ENCODE measurements at places on chromosomes 12 and 14.

DNA sequence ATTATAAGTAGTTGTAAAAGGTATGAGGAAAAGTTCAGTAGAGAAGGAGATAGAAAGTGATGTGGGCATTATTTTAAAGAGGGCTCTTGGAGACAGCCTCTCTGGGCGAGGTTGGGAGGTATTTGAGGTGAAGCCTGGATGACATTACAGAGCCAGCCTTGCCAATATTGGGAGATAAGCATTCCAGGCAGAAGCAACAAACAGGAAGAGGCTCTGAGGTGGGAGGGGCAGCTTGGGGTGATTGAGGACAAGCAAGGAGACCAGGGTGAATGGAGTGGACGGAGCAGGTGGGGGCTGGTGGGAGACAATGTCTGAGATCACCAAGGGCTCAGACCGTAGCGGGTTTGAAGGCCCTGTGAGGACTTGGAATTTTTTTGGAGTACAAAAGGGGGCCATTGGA is 87.3 kb downstream of the DYRK2 start:
- DNase-seq: no peak

DNA sequence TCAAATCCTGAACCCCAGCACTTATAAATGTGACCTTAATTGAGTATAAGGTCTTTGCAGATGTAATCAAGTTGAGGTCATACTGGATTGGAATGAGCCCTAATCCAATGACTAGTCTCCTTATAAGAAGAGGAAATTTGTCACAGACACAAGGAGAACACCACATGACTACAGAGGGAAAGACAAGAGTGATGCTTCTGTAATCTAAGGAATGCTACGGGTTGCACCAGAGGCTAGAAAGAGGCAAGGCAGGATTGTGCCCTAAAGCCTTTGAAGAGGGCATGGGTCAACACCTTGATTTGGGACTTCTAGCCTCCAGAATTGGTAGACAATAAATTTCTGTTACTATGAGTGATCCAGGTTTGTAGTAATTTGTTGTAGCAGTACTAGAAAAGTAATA is 135.0 kb downstream of the FOXG1 start:
- no peak for DNase-seq

- DNase-seq: no peak
Observed at GRCh38 chr12:39239490-39240486, 203.1 kb downstream of the KIF21A start.

- DNase-seq: no peak
Observed at GRCh38 chr12:67669217-67669933, 20.8 kb downstream of the DYRK2 start.

GRCh38 chr14:30389134-30389876 is 169.7 kb upstream of the G2E3 start:
- DNase-seq: no peak

GRCh38 chr12:74985293-74985985 is 224.2 kb downstream of the KCNC2 start:
- DNase-seq: no peak

DNA sequence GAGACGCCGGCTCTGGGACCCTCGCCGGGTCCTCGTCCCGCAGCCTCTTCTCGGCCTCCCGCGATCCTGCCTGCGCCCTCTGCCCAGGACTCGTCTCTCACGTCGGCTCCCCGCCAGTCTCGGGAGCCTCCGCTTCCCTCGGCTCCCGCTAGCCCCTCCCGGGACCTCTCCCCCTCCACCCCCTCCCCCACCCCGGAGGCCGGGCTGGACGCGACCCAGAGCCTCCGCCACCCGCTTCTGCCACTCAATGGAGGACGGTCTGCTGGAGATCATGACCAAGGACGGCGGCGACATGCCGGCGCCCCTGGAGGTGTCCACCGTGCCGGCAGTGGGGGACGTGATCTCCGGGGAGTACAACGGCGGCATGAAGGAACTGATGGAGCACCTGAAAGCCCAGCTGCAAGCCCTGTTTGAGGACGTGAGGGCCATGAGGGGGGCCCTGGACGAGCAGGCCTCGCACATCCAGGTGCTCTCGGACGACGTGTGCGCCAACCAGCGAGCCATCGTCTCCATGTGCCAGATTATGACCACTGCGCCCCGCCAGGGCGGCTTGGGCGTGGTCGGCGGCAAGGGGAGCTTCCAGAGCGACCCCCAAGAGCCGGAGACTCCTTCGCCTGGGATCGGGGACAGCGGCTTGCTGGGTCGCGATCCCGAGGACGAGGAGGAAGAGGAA is 568 bp downstream of the CCDC184 start:
- DNase-seq: peak; percentile 16

DNA sequence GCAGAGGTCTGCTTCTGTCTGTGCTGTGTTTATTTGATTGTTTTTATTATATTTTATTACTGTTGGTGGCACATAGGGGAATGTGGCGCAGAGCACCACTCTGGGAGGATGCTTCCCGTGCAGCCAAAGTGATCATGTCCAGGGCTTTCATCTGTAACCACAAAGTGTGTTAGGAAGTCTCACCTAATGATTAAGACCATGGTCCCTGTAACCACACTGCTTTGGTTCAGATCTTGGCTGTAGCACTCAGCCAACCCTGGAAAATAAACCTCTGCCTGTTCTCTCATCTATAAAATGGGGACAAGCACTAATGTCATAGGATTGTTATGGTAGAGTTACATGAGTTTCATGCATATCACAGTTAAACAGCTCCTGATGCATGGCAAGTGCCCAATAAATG is 1.9 kb downstream of the RESF1 start:
- no peak for DNase-seq

DNA sequence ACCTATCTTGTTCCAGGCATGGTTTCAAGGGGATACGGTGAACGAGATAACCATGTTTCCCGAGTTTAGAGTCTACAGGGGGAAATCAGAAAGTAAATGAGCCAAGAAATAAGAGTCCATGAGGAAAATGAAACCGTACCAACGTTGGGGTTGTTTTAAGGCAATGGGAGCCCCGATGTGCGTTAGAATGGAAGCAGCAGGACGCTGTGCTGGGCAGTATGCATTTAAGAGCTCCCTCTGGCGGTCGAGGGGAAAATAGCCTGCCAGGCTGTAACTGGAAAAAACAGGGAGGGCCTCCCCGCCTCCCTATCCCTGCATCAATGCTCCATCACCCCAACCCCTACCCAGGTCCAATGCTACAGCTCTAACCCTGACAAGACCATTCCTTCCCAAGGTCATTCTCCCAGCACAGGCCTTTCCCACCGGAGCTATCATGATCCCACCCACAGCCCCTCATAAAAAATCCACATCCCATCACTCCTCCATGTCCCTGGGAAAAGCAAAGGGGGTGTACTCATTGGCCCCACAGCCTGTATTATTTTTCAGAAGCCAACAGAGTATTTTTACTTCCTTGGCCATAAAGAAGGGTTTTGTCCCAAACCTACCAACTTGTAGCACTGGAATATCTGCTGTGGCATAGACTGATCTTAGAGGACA is 226.3 kb upstream of the NOS1 start:
- no peak for DNase-seq

DNA sequence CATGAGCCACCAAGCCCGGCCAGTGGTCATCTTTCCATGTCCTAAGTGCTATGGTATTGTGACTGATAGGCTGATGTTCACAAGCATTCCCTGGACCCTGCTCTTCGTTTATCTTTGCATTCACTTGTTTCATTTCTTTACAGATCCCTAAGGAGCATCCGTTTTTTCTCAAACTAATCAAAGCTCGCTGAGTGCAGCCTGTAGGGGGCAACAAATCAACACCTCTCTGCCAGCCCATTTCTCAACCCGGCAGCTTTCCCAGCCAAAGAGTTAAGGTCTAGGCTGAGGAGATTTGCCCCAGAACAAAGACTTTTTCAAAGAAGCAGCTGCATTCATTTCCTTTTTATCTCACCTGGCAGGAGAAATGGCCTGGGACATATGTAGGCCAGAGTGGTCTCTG is 12.1 kb downstream of the SIRT4 start:
- DNase-seq: no peak

DNA sequence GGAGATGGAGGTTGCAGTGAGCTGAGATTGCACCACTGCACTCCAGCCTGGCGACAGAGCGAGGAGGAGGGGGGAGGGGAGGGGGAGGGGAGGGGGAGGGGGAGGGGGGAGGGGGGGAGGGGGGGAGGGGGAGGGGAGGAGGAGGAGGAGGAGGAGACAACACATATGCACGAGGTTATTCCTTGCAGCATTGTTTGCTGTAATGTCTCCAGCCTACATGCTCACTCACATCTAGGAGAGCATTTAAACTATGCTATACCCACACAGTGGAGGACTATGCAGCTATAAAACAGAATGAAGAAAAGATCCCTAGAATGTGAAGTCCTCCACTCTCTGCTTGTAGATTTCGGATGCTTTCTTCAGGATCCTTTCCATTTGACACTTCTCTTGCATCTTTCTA is 3.5 kb upstream of the HIGD1C start:
- no peak for DNase-seq

GRCh38 chr14:21070083-21070609 is at the start of gene ARHGEF40:
ARHGEF40 (plus strand) TSS chr14:21070304; CDS start chr14:21070397, 93 bp downstream.
- no peak for DNase-seq

DNA sequence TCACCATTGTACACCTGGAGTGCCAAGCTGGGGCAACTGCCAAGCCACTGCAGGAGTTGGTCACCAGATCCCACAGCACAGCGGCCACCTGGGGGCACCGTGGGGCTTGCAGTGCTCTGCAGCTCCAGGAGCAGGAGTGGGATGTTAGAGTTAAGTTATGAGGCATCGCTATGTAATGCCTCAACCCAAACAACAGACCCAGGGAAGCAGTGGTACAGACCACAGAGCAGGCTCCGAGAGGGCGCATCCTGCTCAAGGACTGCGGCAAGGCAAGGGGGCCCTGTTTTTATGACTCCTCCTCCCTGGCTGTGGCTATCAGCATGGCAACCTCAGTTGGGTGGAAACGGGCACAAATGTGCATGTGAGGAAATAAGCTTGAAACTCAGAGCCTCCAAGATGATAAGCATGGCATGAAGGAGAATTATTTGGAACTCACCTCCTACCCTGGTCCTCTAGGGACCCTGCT is 63.1 kb downstream of the ARL6IP4 start:
- DNase-seq: peak; percentile 62

DNA sequence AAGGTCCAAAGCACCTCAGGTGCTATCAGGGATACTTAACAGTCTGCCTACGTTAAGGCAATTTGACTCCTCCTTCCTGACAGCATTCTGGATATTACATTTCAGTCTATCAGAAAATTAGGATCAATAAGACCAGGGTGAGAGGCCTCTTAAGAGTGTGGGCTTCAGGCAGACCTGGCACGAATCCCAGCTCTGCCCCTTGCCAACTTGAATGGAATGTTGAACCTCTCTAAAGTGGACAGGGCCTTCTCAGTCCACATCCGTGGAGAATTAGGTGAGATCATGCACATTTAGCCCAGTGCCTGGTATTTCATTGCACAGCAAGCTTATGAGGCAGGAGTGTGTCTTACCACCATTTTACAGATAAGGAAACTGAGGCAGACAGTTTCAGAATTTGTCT is 25.9 kb downstream of the DCAF4 start:
- DNase-seq: no peak

DNA sequence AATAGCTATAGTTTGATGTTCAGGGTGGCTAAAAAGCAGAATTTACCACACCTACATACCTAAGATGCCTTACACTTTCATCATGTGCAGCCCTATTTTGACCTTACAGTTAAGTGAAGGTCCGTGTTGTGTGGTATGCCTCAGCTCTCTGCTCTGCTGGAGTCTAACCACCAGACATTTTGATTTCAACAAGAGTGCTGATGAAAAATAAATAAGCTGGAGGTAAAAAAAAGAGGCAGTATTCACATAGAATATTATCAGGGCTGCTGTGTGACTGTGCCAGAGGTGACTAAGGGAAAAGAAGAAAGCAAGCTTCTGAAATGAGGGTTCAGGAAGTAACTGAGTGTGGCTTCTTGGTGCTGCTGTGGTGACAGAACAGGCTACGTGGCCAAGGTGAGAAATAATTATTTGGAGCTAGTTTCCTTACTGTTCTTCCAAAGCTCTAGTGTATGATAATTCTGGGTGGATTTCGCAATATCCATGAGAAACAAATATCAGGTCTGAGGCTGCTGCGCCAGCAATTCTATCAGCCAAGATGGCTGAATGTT is 188.8 kb downstream of the STXBP6 start:
- DNase-seq: no peak

- no peak for DNase-seq
Observed at GRCh38 chr12:48640428-48640827, 41.6 kb downstream of the KANSL2 start.

DNA sequence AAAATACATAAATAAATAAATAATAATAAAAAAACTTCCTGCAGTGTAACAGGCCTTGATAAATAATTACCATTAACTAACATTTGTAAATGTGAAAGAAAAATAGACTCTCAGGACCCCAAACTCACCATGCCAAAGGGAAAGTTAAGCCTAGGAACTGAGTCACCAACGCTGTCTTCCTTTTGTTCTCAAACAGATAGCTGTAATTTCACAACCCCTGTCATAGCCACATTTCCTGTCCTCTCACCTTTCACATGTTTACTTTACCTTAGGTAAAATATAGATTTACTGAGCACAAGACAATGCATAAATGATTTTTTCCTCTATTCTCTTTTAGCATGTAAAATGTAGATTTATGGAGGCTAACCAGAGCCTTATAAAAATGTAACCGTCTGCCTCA is 35.9 kb upstream of the CHST11 start:
- DNase-seq: no peak

DNA sequence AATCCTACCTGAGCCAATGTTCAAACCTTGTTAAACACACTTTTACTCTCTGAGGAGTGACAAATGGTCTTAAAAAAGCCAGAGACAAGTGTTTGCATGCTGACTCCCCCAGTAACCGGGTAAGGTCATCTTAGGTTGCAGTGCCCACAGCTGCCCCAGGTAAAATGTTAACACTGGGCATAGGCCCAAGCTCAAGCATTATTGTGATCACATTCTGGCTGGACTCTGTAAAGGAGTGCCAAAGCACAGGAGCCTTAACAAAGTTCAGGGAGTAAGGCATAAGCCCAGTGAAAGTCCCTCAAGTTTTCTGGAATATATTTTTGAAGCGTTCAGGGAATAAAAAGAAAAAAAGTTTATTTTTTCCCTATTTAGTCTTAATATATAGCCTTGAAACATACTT is 8.6 kb downstream of the EDDM3A start:
- DNase-seq: no peak

DNA sequence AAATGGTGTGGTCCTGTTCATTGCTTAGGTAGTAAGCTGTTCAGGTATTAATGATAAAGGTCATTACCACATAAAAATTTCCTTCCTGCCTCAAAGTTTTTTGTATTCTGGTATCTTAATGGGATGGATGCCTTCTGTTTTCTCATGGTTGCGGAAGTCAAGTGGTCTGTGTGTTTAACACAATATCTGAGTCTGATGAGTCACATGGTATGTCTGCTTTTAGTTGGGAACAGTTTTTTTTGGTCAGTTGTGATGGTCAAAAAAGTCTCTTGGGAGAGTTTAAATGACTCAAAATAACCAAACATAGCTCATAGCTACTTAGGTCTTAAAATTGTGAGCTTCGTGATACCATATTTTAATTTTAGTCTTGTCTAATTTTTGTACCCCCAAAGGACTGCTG is 40.7 kb downstream of the STK38L start:
- DNase-seq: no peak

GRCh38 chr14:105059035-105059924 is 6.0 kb downstream of the GPR132 start:
- no peak for DNase-seq

GRCh38 chr14:91143862-91144261 is 30.0 kb downstream of the DGLUCY start:
- DNase-seq: no peak

- DNase-seq: peak; percentile 61
Observed at GRCh38 chr14:101781240-101782061, 19.9 kb downstream of the PPP2R5C start.

Measured in DMS79 treated with DMSO at 0.1 percent for 48 hours (cell line).